Nasal cavity respiratory epithelium epithelial cell of viscerocranial mucosa (primary cell): ENCODE measurements at places on chromosomes 3 and 15. TPM values are rescaled to one million over a fixed set of nuclear protein-coding genes. Genes with fewer than 3 reads are reported as not detected.

PLXND1 gene
- total RNA-seq: 1.0 and 8.5 TPM in 2 replicates

ZPLD1 gene
- 0.07 and 4.4 TPM in 2 replicates for total RNA-seq

COL7A1 gene
- total RNA-seq: 121 and 420 TPM in 2 replicates

ZKSCAN7 gene
- 2.7 and 7.8 TPM in 2 replicates for total RNA-seq

KCNMB3 gene
- total RNA-seq: 0.34 and 1.1 TPM in 2 replicates

AMIGO3 gene
- total RNA-seq: not detected in 2 replicates

GOLGA8G gene
- 0.07 TPM in 1 of 2 replicates, not detected in the other for total RNA-seq

CLDN18 gene
- not detected in 2 replicates for total RNA-seq

RHCG gene
- 195 and 498 TPM in 2 replicates for total RNA-seq

TMEM87A gene
- total RNA-seq: 131 and 219 TPM in 2 replicates

B3GALNT1 gene
- 5.1 and 5.8 TPM in 2 replicates for total RNA-seq
